Karpas-422 (cell line): ENCODE measurements at places on chromosomes 7 and 10.

DNA sequence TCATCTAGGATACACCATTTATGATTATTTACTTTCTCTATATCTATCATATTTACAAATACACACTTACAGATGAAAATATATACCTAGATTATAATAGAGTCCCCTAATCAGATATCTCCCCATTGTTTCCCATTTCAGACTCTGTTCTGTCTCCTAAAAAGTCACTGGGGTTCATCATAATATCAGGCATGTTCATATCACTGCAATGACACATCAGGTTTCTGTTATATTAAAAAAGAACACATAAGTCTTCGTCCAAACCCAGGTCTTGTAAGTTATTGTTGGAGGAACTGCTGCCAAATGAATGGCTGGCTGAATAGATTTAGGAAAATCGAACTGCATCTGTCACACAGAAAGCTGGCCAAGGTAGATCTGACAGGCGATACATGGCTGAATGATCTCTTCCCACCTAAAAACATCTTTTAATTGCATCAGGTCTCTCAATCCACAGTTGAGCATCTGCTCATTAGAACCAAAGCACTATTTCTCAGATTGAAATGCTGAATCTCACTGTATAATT is 178.7 kb downstream of the CACNA2D1 start:
- DNase-seq = no peak

DNA sequence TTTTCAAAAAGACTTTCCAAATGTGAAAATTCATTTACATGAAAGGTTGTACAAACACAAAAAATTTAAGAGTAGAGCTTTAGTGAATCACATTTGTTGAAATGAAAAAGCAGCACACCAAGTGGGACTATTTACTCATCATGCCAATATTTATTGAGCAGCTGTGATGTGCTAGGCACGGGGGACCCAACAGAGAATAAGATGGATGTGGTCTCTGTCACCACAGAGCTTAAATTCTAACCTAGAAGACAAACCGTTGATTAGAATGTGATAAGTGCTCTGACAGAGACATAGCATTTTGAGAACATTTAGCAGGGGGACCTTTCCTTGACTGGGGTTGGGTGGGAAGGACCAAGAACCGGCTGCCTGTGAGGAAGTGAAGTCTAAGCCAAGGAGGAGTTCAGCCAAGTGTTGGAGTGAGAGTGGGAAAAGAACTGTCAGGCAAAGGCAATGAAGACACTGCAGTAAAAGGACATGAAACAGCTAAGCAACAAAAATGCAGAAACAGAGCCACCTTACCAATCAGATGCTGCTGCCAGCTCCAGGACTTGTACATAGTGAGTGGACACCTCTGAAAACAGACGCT is 19.1 kb downstream of the ADAM12 start:
- DNase-seq = no peak

DNA sequence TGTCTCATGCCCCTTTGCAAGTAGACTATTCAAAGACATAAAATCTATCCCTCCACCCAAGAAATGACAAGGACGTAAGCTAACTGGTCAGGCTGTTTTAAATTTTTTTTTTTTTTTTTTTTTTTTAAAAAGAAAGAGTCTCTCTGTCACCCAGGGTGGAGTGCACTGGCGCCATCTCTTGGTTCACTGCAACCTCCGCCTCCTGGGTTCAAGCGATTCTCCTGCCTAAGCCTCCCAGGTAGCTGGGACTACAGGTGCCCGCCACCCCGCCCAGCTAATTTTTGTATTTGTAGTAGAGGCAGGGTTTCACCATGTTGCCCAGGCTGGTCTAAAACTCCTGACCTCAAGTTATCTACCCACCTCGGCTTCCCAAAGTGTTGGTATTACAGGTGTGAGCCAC is 11.2 kb downstream of the TRA2A start:
- no peak for DNase-seq

DNA sequence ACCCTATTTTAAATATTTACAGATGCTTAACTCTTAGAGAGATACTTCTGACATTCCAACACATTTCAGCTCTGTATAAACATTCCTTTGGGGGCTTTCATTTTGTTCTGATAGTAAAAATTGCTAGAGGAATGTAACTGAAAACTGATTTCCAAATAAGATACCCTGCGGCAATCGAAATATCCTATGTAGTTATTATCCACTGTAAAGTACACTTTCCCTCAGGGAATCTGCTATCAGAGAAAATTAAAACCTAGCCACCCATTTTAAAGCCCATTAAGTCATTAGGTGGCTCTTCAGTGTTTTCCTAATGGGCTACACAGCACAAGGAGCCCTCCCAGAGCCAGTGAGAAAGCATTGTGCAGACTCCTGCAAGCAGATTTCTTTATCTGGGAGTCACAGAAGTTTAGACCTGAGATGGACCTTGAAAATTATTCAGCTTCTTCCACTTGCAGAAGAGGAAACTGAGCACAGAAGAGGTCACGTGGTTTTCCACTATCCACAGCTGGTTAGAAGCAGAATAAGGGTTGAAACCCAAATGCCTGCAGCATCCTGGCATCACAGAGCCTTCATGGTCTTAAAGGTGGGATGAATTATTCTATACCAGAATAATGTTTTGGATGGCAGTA is 12.6 kb upstream of the CPVL start:
- DNase-seq = no peak

GRCh38 chr10:107544706-107545520 is 380.4 kb upstream of the SORCS1 start:
- DNase-seq = no peak

- peak; percentile 48 for DNase-seq
Measured at GRCh38 chr7:49885593-49886285, 112.3 kb downstream of the VWC2 start.

DNA sequence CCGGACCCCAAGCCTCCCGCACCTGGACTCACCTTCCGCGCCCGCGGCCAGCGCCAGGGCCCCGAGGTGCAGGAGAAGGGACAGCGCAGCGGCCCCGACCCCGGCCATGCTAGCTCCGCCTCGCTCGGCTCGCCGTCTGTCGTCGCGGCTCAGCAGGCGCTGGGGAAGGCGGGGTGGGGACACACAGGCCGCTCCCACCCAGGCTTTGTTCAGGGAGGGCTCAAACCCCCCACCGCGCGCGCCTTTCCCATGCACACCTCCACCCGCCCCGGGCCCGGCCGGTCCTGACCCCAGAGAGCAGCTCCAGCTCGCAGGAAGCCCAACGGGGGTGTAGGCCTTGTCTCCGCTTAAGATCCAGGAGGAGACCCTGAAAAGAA is at the start of gene KCP:
Gene KCP, minus strand, starts transcription at position 141 of the 377 bp plus-strand sequence. Its CDS starts 33 bp downstream, at position 108.
- no peak for DNase-seq

- no peak for DNase-seq
Measured at GRCh38 chr7:17552952-17553351, 254.5 kb downstream of the AHR start.

- DNase-seq = no peak
Measured at GRCh38 chr10:110265573-110266193, 39.0 kb downstream of the SMNDC1 start.

- DNase-seq = no peak
Measured at GRCh38 chr10:91559750-91560149, 73.1 kb downstream of the PPP1R3C start.
